ENCODE measurements at places on chromosomes 1 and 21.

- DNase-seq: no peak
Measured at GRCh38 chr1:58256546-58256945, 290.0 kb downstream of the OMA1 start.

- no peak for DNase-seq
Measured at GRCh38 chr1:5758859-5759578, 233.2 kb downstream of the NPHP4 start.

DNA sequence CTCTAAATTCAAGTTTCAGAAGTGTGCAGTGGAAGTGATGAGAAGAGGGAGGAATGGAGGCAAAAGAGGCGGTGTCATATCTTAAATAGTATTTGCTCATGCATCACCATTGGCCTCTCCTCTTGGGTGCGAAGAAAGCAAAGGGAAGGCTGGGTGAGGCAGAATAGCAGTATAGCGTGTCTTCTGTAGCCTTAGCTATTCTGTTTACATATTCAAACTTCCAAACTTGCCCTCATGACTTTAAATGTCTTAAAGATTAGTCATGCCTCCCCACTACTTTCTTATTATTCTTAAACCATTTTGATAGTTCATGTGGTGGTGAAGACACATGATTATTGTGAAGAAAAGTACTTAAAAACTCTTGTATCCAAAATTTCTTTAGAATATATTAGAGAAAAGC is 104.6 kb upstream of the TENT5C start:
- no peak for DNase-seq

GRCh38 chr1:77182083-77182482 is 37.1 kb downstream of the PIGK start:
- DNase-seq: no peak

- peak; percentile 80 for DNase-seq
Measured at GRCh38 chr1:177065430-177065829, 99.1 kb downstream of the ASTN1 start.

DNA sequence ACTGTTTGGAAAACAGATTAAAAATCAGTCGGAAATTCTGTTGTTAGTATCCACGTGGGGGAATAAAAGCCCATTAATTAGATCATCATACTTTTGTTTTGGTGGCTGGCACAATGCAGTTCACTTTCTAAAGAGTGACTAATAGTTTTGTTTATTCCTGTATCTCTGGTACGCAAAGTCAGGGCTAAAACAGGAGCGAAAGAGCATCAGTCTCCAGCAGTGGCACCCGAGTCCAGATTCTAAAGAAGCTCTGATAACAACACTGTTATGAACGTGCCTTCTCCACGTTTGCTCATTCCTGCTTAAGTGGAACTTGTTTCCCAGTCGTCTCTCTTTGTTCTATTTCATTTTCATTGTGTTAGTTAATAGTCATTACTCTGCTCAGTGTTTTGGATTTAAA is 69.6 kb downstream of the HSPA13 start:
- DNase-seq: no peak

GRCh38 chr1:175892686-175893085 is 149.3 kb upstream of the TNR start:
- DNase-seq: no peak

- DNase-seq: peak; percentile 21
Measured at GRCh38 chr1:162633081-162633762, 958 bp downstream of the DDR2 start.

GRCh38 chr1:91707114-91707889 is 178.6 kb downstream of the TGFBR3 start:
- peak; percentile 46 for DNase-seq

GRCh38 chr1:171290621-171291020 is 23.4 kb upstream of the FMO4 start:
- DNase-seq: no peak

- DNase-seq: no peak
Measured at GRCh38 chr1:243236604-243237252, 18.4 kb downstream of the CEP170 start.

DNA sequence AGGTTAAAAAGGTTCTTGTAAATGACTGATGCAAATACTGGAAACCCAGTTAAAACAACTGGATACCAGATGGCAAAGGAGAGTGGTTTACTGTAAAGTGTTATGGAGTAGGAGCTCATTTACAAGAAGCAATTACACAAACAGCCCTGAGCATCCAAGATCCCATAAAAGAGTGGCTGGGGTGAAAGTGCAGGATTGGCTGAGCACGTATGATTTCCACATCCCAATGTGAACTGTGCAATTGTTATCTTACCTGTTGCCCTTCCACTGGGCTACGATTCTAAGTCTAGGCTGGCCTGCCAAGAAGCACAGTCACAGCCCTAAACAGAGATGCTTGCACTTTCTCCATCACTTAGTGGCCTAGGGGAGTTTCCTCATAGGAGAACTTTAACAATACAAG is 277.6 kb upstream of the RUNX1 start:
- no peak for DNase-seq

GRCh38 chr1:201766131-201766866 is 62.7 kb upstream of the IPO9 start:
- DNase-seq: no peak

GRCh38 chr1:42533101-42533863 is 70.2 kb downstream of the CCDC30 start:
- no peak for DNase-seq

DNA sequence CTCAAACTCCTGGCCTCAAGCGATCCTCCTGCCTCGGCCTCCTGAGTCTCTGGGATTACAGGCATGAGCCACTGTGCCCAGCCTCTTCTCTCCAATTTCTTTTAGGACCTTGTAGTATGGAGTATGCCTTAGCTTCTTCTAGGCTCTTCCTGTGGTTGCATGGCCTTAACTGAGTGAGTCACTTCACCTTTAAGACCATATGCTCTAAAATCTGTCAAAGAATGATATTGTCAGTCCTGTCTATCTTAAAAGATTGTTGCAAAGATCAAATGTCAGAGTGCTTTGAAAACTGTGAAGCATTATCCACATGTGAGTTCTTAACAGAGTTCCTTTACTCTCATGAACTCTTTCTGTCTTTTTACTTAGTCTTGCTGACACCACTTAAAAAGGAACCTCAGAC is 37.2 kb downstream of the ATP2B4 start:
- DNase-seq: no peak

DNA sequence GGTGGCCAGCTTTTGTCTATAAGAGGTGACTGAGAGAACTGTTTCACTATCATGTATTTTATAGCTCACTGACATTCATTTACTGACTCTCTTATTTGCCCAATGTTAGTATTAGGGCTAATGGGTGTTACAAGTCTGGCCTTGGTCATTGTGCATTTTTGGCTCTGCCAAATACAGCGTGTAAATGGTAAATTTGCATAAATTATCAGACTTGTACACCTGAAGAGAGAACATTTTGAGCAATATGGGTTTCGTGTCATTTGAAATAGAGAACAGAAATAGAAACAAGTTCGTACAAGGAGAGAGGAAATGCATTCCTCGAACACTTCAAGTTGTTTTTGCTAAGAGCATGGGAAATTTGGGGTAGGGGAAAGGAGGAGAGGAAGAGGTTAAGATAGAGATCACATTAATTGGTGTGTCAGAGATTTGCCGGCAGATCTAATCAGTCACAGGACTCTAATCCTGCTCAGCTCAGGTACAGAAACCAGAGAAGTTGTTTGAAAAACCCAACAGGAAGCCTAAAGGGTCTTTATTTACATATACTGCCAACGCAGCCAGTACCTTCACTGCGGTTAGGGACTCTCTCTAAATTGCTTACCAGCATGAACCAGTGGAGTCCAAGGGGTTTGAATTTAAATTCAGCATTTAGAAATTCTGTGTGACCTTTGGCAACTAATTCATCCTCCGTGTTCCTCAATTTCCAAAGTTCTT is 261.5 kb downstream of the GPATCH2 start:
- peak; percentile 81 for DNase-seq

DNA sequence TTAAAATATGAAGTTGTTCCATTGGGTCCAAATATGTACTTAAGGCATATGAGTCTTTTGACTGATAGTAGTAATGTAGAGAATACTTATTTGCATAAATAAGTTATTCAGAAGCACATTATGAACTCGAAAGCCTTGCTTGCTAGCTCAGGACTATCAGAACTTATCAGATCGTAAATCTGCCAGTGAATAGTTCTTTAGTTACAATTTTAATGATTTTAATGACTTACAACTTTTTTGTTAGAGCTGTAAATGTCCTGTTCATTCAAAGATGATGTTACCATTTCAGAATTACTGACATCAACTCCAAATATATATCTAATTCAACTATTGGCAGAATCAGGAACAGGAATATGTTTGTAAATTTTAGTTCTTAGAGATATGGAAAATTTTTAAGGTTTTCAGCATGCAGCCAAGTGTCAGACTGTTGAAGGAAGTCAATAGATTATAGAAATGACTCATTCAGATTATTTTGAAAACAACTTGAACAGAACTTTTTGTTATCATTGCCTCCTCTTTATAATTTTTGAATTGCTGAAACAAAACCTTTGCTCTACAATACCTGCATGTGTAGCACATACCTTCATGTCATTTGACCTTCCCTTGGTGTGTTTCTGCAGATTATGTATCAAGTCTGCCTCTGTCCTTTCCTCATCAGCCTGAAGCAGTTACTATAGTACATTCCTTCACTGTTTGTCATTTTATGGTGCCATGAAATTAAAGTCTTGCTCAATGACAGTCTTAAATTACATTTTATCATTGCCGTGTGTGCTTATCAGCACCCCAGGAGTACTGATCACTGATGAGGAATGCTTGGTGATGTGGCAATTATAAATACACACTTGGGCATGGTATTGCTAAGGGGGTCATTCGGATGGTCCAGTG is 44.9 kb downstream of the LRRC8D start:
- DNase-seq: peak; percentile 11

- DNase-seq: peak; percentile 7
Measured at GRCh38 chr1:107524301-107524700, 383.5 kb downstream of the NTNG1 start.

DNA sequence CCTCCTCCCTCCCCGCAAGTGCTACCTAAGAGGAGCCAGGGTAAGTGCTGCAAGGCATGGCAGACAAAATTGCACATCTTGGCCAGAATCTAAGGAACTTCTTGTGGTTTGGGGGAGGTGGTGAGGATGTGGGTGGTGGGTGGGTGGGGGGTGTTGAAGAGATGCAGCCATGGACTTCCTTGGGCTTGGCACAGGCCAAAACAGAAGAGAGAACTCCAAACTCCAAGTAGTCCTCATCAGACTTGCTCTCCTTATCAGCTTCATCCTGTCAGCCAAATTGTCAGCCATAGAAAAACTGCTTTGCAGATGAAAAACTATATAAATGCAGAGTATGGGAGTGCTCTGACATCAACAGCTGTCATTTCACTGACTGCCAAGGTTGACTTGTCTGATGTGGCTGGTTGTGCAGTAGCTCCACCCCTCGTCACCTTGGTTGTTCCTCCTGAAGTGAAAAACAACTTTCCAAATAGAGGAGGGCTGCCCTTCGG is 7.1 kb downstream of the AMIGO1 start:
- no peak for DNase-seq

DNA sequence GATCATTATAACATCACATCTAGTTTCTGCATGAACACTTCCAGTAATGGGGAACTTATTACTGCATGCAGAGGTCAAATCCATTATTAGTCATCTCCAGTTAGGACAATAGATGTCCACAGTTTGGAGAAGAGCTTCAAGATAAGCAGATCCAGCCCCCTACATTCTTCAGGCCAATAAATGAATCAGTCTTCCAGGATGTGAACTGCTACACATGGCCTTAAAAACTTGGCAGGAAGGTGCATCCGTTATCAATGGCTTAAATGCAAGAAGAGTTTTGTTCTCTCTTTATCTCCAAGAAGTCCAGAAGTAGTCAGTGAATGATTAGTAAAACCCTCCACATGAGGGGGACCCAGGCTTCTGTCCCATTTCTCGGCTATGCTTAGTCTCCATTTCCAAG is 70.8 kb downstream of the DMRTA2 start:
- DNase-seq: no peak

GRCh38 chr1:107139833-107140702 is 771 bp upstream of the NTNG1 start:
- DNase-seq: peak; percentile 95
